ENCODE measurements at places on chromosomes 2 and 18. TPM values are rescaled to one million over a fixed set of nuclear protein-coding genes. Genes with fewer than 3 reads are reported as not detected.

- H3K4me1 ChIP-seq, result no peaks in the 10 kb centered on the region
- H3K36me3 ChIP-seq, result no peaks in the 10 kb centered on the region
- H3K27ac ChIP-seq, result no peak overlapping the region
- no peak for DNase-seq
Measured at GRCh38 chr2:224163566-224164307, 124.7 kb upstream of the SERPINE2 start.

- no peak overlapping the region for H3K27ac ChIP-seq
- no peaks in the 10 kb centered on the region for H3K4me1 ChIP-seq
- H3K27me3 ChIP-seq, result no peaks in the 10 kb centered on the region
- no peak for DNase-seq
Measured at GRCh38 chr2:13858626-13859025, 773.9 kb upstream of the LRATD1 start.

DNA sequence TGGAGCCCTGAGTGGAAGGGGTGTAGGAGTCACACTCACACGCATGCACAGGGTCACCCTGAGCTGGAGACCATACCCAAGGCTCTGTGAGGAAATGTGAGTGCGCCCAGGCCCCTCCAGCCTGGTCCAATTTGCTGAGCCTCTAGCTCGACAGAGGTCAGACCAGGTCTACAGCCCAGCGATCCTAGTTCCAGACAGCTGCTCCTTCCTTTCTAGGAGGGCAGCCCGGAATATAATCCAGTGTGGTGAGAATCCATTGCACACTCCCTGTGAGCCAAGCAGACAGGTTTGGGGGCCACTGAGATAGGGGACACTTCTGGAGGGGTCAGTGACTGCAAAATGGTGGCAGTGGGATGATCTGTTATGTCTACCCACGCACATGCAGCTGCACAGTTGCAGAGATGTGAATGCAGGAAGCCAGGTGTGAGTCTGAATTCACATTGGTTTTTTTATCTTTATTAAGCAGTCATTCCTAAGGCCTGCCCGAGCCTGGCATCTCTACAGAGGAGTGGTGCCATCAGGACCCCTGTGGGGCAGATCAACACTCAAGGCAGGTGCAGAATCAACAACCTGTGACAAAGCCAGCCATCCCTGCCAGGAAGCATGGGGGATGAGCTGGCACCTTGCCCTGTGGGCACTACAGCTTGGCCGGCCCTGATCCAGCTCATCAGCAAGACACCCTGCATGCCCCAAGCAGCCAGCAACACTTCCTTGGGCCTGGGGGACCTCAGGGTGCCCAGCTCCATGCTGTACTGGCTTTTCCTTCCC, at the start of gene GPR148:
Gene GPR148 (plus strand): TSS at position 522 of the 768 bp plus-strand sequence. CDS start 82 bp downstream, at position 604.
- peak within 1 kb of the TSS; percentile 76 for H3K4me3 ChIP-seq
- H3K36me3 ChIP-seq, result no peaks in the 10 kb centered on the region
- peak within 1 kb of the TSS; percentile 80 for H3K27ac ChIP-seq
- DNase-seq, result no peak

DNA sequence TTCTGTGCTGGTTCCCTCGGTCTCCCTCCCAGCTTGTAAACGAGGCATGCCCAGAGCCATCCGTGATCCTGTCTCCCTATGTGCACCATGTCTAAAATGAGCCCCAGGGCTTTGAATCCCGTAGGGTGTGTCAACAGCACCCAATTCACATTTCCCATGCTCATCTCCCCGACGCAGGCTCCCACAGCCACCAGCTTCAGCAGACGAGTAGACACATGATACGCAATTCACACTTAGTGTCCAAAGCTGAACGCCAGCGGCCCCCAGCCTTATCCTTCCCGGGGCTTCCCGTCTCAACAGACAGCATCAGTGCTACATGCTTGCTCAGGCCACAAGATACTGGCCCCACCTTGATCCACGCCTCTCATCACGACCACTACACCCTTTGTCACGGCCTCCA, 88.1 kb downstream of the EIPR1 start:
- no peak overlapping the region for H3K27ac ChIP-seq
- no peak for DNase-seq
- H3K4me3 ChIP-seq, result no peak overlapping the region

- H3K27me3 ChIP-seq, result no peaks in the 10 kb centered on the region
- H3K4me3 ChIP-seq, result no peak overlapping the region
- peaks cover 68% of the 10 kb centered on the region for H3K36me3 ChIP-seq
- no peak overlapping the region for H3K27ac ChIP-seq
Measured at GRCh38 chr18:74507097-74507881, 11.1 kb downstream of the CNDP2 start.

DNA sequence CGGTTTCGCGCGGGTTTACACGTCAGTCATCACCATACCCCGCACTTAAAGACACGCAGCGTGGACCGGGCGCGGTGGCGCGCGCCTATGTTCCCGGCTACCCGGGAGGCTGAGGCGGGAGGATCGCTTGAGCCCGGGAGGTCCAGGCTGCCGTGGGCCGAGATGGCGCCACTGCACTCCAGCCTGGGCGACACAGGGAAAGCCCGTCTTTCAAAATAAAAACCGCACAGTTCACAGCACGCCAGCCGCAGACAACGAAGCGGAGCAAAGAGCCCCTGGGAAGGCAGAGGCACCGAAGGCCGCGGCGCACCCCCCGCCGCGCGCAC, 328 bp downstream of the DTYMK start:
- H3K36me3 ChIP-seq, result peaks cover 24% of the 10 kb centered on the region
- H3K27ac ChIP-seq, result peak overlapping the region; percentile 60
- no peak for DNase-seq

DNA sequence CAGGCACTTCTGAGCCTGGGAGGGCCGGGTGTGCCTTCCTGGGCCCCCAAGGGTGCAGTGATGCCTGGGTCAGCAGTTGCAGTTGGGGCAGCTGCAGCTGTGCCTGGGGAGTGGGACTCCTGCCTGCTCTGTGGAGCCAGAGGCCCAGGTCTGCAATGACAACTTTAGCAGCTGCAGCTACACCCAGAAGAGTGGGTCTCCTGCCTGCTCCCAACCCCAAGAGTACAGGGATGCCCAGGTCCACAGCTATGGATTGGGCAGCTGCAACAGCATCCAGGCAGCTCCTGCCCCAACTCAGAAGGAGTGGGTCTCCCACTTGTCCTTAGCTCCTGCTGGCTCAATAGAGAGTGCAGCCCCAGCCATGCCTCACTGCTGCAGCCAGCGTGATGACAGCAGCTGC, 73.0 kb upstream of the ST3GAL5 start:
- H3K36me3 ChIP-seq, result peaks cover 47% of the 10 kb centered on the region
- H3K4me1 ChIP-seq, result peaks cover 26% of the 10 kb centered on the region
- no peak overlapping the region for H3K4me3 ChIP-seq
- H3K27ac ChIP-seq, result no peak overlapping the region
- H3K27me3 ChIP-seq, result peaks cover 1% of the 10 kb centered on the region
- DNase-seq, result no peak

GRCh38 chr2:148876202-148876594, 1.2 kb downstream of the KIF5C start:
- peak overlapping the region; percentile 54 for H3K27ac ChIP-seq
- DNase-seq, result peak; percentile 26
- peaks cover 19% of the 10 kb centered on the region for H3K27me3 ChIP-seq
- H3K4me1 ChIP-seq, result peaks cover 19% of the 10 kb centered on the region
- peak overlapping the region; percentile 85 for H3K4me3 ChIP-seq

GRCh38 chr2:134258684-134259388, 5.0 kb downstream of the MGAT5 start:
- H3K27me3 ChIP-seq, result peaks cover 22% of the 10 kb centered on the region
- H3K4me3 ChIP-seq, result no peak overlapping the region
- H3K27ac ChIP-seq, result peak overlapping the region; percentile 58

DNA sequence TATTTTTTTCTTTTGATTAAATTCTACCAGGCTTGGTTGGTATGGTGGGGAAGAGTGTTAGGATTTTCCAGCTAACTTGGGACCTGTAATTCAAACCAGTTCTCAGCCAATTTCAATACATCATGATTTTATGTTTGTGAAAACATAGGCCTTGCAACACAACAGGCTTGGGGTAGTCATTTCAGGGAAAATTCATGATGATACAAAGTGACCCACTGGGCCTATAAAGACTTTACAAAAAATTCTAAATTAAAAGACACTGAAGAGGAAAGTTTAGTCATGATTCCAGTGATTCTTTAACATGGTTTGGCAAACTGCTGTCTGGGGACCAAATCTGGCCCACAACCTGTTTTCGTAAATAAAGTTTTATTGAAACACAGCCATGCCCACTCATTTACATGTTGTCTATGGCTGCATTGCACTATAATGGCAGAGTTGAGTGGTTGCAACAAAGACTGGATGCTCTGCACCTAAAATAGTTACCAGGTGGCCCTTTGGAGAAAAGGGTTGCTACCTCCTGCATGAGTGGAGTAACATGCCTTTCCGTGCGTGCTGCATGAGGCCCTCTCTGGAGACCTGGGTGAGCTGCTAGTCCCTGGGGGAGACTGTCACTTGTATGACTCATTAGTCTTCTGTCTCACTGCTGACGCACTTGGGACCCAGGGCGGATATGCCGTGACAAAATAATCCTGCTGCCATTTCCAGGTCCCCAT, 73.6 kb downstream of the NPAS2 start:
- no peaks in the 10 kb centered on the region for H3K4me1 ChIP-seq
- no peak overlapping the region for H3K27ac ChIP-seq
- no peaks in the 10 kb centered on the region for H3K36me3 ChIP-seq
- no peak overlapping the region for H3K4me3 ChIP-seq

DNA sequence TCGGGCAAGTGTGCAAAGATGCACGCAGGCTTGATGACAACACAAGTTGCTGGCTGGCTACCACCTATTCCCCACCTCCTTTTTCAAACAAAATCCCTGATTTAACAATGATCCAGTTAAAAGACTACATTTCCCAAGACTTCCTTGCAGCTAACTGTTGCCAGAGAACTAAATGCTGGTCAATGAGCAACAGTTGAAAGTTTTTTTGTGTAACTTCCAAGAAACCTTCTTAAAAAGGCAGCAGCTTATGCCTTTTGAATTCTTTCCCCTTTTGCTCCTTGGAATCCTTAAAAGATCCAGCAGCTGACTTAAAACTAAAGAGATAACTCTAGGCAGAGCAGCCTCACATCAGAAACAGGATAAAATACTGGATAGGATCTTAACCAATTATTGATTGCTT, 38.5 kb downstream of the NPHP1 start:
- DNase-seq, result no peak
- H3K4me3 ChIP-seq, result no peak overlapping the region
- H3K4me1 ChIP-seq, result peaks cover 2% of the 10 kb centered on the region
- H3K27ac ChIP-seq, result no peak overlapping the region
- no peaks in the 10 kb centered on the region for H3K36me3 ChIP-seq

DNA sequence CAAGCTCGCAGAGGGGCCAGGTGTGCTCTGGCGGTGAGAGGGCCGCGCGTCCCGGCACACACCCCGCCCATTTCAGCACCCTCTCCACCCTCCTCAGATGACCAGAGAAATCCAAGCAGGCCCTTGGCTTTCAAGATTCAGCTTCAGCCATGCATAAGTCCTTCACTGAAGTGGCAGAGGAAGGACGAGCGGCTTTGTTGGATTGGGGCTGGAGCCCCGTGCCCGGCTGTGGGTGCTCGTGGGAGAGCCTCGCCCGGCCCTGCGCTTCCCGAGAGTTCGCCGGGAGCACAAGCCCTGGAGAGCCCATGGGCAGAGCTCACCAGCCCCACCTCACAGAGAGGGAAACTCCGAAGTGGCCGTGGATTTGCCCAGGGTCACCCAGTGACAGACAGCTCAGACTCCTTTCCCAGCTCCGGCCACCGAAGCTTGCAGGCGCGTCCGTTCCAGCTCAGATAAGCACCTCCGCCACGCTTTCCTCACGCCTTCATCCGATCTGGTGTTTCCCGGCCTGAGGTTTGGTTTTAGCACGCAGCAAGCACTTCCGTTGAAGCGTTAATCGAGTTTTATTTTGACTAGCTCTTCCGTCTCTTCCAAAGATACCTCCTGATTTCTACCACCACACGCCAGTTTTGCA, 45.6 kb upstream of the MTCL1 start:
- no peak overlapping the region for H3K27ac ChIP-seq
- no peaks in the 10 kb centered on the region for H3K36me3 ChIP-seq
- peaks cover 9% of the 10 kb centered on the region for H3K27me3 ChIP-seq
- peaks cover 2% of the 10 kb centered on the region for H3K4me1 ChIP-seq
- no peak overlapping the region for H3K4me3 ChIP-seq

- H3K4me3 ChIP-seq, result no peak overlapping the region
- H3K36me3 ChIP-seq, result no peaks in the 10 kb centered on the region
- no peak for DNase-seq
- H3K27ac ChIP-seq, result no peak overlapping the region
- H3K27me3 ChIP-seq, result peaks cover 15% of the 10 kb centered on the region
- no peaks in the 10 kb centered on the region for H3K4me1 ChIP-seq
Measured at GRCh38 chr18:468955-469790, 31.3 kb downstream of the COLEC12 start.

- no peak overlapping the region for H3K4me3 ChIP-seq
- H3K27me3 ChIP-seq, result no peaks in the 10 kb centered on the region
- no peak for DNase-seq
- no peaks in the 10 kb centered on the region for H3K36me3 ChIP-seq
Measured at GRCh38 chr2:145160855-145161254, 640.9 kb upstream of the ZEB2 start.

DNA sequence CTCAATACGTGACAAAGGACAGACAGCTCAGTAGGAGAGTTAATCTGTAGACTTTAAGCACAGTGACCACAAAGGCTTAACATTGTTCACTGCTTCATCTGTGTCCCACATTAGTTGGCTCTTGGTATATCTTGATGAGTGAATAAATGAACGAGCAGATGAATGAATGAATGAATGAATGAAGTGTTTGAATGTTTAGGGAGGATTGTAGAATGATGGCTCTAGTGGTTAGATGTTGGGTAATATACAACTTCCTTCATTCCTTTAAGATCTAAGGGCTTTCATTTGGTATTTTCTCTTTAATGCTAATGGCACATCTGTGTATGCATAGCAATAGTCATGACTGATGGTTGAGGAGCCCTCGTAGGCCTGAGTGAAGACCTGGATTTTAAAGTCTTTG, 40.5 kb downstream of the ZNF407 start:
- H3K27me3 ChIP-seq, result no peaks in the 10 kb centered on the region
- no peak for DNase-seq
- peaks cover 4% of the 10 kb centered on the region for H3K4me1 ChIP-seq
- H3K27ac ChIP-seq, result no peak overlapping the region

The ANKRD30BL gene
- total RNA-seq, result not detected

The ZNF516 gene
- total RNA-seq, result 3.9 TPM

The TUBB8B gene
- not detected for total RNA-seq

The CNDP1 gene
- total RNA-seq, result not detected

The TMEM37 gene
- not detected for total RNA-seq

The ANKRD53 gene
- not detected for total RNA-seq

The SDC1 gene
- not detected for total RNA-seq

The RSAD2 gene
- total RNA-seq, result 120 TPM
